ENCODE measurements at places on chromosomes 1 and 21.

DNA sequence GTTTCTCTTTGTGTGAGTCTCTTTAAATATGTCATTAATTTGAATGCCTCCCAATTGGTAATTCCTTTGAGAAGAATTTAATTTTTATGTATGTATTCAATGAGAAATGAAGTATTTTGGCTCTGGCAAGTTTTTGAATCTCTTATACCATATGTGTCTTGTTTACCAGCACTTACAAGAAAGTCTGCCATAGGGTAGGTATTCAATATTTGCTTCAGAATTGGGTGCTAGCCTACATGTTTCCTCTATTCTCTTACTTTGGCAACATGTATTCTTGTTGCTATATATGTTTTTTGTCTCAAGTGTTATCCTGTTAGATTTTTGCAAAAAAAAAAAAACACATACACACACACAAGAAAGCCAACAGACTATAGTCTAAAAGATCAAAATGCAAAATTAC, 350.5 kb upstream of the PRMT6 start:
- no peak for DNase-seq

GRCh38 chr1:111275079-111275478, 15.6 kb upstream of the CHIA start:
- DNase-seq = peak; percentile 81

DNA sequence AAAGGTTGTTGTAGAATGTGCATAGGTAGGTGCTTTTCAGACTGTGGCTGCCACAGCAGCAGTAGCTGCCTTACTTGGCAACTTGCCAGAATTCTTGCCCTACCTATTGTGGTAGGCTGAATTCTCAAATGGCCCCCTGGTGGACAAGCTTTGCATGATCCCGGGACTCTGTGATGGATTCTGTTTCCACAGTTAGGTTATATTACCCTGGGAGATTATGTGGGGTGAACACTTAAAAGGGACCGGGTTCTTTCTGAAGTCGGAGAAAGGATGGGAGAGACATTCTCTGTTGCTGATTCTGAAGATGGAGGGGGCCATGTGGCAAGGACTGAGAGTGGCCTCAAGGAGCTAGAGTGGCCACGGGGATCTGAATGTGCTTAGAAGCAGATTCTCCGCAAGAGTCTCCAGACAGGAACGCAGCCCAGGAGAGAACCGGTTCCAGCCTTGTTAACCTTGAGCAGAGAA, 32.1 kb upstream of the KCNE1 start:
- peak; percentile 49 for DNase-seq

- DNase-seq = peak; percentile 28
Observed at GRCh38 chr1:245074232-245074747, 80.5 kb upstream of the KIF26B start.

DNA sequence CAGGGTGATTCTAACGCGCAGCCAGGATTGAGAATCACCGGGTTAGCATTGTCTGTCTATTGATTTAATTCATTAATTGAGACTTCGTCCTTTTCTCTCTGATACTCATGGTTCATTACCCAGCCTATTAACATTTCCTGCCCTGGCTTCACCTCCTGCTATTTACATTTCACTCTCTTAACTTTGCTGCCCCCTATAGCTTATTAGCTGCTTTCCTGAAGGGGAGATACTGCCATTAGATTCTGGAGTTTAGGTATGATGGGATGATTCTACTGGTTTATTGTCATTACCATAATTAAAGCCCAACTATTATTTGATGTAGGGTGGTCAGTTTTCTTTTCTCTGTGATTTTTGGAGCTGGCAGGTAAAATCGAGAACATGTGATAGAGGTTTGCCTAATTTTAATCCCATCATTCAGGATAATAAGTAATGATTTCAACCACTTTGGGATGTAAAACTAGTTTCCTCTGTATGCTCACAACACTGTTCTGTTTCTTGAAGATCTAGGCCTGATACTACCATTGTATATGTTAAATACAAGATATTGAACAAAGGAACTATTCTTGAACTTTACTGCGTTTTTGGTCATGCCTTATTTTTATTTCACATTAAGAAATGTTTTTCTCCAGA, 6.4 kb downstream of the PPP2R5A start:
- DNase-seq = peak; percentile 45

GRCh38 chr21:36171336-36171735, 14.7 kb downstream of the DOP1B start:
- no peak for DNase-seq

DNA sequence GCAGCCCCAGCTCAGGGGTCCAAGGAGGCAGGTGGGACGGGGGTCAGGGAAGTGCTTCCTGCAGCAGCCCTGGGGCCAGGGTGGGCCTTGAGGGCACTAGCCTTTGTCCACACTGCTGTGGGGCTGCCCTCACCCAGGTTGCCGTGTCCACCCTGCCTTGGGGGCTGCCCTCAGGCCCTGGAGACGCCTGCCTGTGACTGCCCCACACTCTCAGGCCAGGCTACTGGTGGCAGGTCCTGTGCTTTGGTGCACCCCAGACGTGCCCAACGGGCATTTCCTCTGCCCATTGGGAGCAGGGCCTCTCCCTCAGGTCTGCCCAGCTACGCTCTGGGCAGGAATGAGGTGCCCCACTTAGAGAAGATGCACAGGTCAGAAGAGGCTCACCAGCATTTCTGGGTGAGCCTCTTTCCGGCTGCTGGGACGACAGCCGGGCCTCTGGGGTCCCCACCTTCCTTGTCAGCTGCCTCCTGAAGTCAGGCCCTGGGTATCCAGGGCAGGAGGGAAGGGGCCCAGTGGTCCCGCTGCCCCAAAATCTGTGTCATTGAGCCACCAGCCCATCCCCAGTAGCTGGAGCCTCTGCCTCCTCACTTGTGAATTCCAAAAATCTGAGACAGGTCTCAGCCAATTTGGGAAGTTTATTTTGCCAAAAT, 2.7 kb upstream of the MMEL1 start:
- DNase-seq = peak; percentile 6

DNA sequence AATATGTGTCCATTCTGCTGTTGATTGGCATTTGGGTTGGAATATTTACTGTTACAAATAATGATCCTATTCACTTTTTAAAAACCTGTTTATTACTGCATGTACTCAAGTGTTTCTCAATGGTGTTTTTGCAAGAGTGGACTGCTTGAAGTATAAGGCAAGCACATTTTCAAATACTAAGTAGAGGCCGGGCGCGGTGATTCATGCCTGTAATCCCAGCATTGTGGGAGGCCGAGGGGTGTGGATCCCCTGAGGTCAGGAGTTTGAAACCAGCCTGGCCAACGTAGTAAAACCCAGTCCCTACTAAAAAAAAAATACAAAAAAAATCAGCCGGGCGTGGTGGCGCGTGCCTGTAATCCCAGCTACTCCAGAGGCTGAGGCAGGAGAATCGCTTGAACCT, 276.9 kb upstream of the ADGRL4 start:
- no peak for DNase-seq

- peak; percentile 36 for DNase-seq
Observed at GRCh38 chr1:185144233-185144632, 12.5 kb downstream of the TRMT1L start.

DNA sequence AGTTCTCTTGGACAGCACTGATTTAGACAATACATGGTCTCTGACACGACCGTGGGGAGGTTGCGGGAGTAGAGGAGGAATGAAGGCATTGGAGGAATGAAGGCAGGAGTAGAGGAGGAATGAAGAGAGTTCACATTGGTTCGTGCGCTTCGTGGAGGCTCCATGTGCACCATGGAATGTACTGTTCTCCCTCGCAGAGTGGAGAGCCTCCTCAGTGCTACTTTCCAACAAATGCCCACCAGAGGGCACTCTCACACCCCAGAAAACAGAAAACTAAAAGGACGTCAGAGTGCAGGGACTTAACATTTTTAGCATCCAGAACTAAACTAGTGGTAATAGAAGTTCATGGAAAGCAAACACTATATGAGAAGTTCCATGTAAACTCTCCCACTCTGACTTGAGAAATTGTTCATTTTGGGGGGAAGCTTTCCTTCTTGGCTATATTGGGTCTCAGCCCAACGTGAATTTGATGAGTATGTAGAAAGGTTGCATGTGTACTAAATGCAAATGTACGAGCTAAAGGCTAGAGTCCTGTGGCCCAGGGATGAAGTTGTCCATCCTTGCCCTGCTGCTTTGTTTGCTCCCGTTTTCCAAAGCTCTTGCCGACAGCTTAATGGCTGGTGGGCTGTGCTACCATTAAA, 211.6 kb downstream of the LMX1A start:
- DNase-seq = peak; percentile 81

- DNase-seq = peak; percentile 34
Observed at GRCh38 chr1:20343149-20343937, 52.7 kb downstream of the VWA5B1 start.

DNA sequence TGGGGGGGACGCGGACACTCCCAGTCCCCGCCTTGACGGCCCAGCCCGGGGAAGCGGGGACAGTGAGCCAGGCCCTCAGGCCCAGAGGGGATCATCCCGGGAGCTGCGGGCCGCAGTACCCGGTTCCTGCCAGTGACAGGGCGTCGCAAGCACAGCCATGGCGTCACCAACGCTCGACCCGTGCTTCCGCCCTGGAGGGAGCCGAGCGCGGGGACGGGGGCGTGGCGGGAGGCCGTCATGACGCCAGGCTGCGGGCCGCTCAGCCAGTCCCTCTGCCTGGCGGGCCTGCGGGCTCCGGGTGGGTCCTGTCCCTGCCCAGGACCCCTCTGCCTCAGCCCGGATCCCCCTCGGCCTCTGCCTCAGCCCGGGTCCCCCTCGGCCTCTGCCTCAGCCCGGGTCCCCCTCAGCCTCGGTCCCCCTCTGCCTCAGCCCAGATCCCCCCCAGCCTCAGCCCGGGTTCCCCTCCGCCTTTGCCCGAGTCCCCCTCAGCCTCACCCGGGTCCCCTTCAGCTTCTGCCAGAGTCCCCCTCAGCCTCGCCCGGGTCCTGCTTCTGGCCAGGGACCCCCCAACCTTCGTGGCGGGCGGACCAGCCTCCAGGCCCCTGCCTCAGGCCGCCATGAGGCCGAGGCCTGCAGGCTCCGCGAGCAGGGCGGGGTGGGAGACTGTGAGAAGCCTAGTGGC, 2.3 kb upstream of the SLC2A5 start:
- DNase-seq = no peak

DNA sequence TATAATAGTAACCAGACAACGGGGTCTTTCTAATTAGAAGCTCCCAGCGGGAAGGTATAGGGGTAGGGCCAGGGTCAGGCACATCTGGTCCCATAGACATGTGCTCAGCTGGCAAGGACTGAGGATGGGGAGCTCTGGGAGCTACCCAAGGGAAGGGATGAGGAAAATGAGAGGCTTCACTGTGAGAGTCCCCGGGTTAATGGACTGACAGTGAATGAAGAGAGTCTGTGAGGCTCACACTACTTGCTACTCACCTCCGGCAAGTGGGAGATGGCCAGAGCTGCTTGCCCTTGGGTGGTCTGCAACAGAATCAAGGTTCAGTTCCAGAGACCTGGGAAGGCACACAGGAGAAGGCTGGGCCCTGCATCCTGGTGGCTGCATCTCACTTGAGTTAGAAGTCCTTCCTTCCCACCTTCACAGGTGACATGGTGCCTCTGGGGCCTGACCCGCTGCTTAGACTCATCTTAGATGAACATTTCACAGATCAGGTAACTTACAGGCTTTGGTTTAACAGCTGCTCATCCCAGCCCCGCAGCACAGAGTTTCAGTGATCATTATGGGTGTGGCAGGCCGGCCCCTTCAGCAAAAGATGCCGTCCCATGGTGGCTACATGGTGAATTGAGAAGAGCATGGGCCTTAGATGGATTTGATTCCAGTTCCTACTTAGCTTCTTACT, 31.7 kb downstream of the EIF2D start:
- no peak for DNase-seq
